ENCODE measurements at places on chromosomes 11 and 22.

DNA sequence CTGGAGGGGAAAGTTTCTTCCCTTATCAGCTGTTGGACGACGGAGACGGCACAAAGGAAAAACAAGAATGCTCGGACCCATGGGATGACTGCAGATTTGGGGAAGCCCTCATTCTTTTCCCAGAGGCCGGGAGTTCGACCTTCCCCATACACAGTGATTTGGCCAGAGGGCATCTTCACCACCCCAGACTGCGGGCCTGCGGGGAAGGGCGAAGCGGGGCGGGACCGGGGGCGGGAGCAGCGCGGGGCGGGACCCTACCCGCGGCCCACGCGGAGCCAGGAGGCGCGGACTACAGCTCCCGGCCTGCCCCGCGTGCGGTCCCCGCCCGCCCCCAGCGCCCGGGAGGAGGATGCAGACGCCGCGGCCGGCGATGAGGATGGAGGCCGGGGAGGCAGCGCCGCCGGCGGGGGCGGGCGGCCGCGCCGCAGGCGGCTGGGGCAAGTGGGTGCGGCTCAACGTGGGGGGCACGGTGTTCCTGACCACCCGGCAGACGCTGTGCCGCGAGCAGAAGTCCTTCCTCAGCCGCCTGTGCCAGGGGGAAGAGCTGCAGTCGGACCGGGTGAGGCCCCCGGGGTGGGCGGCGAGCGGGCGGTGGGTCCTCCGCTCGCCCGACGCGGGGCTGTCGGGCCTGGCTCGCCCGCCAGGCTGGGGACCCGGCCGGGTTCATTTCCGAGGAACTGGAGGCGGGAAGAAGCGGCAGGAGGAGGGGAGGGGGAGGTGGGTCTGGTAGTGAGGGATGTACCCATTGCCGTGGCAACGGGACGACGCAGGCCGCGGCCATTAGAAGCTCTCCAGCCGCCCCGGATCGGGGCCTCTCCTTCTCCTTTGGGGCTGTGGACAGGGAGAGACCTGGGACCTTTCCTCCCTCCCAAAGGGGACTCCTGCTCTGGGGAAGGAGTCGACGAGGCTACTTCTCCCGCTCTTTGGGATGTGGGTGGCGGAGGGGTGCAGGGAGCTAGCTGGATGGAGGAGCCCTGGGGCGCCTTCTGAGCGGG is at the start of gene KCTD17:
TSS of gene KCTD17 (plus strand) at position 352 of the 995 bp plus-strand sequence. CDS start at position 371, 19 bp downstream.
- no peak for DNase-seq

DNA sequence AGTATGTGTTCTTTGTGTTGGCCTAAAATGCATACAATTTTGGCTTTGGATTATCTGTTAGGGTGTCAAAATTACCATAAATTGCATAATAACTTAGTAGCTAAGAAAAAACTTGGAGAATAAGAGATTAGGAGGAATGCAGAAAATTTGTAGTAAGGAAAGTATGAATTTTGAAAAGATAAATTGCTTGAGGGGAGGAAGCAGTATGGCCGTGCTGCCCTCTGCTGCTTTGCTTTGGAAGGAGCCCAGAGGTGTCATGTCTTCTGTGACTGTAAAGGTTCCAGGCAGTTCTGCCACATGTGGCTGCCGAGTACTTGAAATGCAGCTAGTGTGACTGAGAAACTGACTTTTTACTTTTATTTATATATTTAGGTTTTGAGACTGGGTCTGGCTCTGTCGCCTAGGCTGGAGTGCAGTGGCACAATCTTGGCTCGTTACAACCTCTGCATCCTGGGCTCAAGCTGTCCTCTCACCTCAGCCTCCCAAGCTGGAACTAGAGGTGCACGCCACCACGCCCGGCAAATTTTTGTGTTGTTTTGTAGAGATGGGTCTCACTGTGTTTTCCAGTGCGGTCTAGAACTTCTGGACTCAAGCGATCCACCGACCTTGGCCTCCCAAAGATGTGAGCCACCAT is 1.8 kb downstream of the ADSL start:
- DNase-seq: no peak

- DNase-seq: no peak
Observed at GRCh38 chr11:108958368-108959104, 293.7 kb downstream of the DDX10 start.

GRCh38 chr22:46546466-46547178 is 9.2 kb upstream of the CELSR1 start:
- no peak for DNase-seq

- no peak for DNase-seq
Observed at GRCh38 chr22:28105413-28105812, 186.4 kb upstream of the PITPNB start.

GRCh38 chr11:110715541-110715940 is 3.3 kb upstream of the ARHGAP20 start:
- DNase-seq: no peak

GRCh38 chr22:50276143-50276542 is 6.0 kb upstream of the MAPK11 start:
- DNase-seq: no peak

GRCh38 chr22:38029901-38030300 is 27.3 kb upstream of the PICK1 start:
- DNase-seq: no peak

DNA sequence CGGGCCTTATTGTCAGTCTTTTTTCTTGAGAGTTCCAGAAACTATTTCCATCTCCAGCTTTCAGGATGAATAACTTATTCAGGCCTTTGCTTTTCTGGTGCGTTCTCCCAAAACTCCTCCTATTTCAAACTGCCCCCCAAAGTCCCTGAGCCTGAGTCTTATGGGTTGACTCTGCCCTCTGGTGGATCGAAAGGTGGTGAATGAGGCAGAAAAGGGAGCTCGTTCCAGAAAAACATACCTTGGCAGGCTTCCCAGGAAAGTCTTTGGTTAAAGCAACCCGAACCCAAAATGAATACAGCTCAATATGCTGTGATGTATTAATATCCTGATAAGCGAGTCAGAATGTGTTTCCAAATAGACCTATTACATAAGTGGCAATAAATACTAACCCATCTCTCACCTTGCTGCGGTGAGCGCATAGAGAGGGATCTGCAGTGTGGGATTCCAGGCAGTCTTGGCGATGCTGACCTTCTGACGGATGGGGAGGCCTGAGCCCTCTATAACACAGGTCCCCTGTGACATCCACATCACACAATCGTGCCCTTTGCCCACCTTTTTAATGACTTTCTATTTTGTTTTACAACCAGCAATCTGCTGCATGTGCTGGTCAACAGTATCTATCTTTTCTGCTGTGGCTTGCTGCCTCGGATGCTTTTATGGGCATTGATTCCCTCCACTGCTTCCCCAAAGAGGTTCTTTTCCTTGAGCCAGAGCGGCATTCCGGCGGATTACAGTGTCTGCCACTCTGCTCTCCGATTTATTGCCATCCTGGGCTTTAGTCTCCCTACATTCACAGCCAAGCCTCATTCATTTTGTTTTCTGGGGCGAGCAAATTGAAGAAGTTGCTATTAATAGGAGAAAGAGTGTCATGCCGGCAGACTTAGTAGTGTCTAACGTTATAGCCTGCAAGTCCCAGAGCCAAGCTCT is 756.8 kb downstream of the NTM start:
- no peak for DNase-seq

DNA sequence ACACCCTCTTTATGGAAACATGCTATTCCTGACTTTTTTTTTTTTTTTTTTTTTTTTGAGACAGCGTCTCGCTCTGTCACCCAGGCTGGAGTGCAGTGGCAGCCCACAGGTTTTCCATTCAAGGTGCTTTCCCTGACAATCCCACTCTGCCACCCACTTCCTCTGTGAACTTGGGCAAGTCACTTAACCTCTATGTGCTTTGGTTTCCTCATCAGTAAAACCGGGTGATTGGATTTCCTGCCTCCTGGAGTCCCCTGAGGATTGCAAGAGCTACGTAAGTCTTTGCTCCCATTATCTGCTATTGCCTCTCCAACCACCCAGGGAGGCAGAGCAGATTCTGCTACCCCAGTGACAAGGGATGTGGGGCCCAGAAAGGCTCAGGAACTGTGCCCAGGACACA is 54.1 kb downstream of the CELSR1 start:
- DNase-seq: no peak

DNA sequence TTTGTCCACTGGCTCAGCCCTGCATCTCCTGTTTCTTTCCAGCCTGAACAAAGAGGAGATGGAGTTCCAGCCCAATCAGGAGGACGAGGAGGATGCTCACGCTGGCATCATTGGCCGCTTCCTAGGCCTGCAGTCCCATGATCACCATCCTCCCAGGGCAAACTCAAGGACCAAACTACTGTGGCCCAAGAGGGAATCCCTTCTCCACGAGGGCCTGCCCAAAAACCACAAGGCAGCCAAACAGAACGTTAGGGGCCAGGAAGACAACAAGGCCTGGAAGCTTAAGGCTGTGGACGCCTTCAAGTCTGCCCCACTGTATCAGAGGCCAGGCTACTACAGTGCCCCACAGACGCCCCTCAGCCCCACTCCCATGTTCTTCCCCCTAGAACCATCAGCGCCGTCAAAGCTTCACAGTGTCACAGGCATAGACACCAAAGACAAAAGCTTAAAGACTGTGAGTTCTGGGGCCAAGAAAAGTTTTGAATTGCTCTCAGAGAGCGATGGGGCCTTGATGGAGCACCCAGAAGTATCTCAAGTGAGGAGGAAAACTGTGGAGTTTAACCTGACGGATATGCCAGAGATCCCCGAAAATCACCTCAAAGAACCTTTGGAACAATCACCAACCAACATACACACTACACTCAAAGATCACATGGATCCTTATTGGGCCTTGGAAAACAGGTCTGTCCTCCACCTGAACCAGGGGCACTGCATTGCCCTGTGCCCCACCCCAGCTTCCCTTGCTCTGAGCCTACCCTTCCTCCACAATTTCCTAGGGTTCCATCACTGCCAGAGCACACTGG is 5.0 kb downstream of the FTH1 start:
- DNase-seq: no peak

- no peak for DNase-seq
Observed at GRCh38 chr22:36486619-36487384, 5.4 kb upstream of the TXN2 start.

DNA sequence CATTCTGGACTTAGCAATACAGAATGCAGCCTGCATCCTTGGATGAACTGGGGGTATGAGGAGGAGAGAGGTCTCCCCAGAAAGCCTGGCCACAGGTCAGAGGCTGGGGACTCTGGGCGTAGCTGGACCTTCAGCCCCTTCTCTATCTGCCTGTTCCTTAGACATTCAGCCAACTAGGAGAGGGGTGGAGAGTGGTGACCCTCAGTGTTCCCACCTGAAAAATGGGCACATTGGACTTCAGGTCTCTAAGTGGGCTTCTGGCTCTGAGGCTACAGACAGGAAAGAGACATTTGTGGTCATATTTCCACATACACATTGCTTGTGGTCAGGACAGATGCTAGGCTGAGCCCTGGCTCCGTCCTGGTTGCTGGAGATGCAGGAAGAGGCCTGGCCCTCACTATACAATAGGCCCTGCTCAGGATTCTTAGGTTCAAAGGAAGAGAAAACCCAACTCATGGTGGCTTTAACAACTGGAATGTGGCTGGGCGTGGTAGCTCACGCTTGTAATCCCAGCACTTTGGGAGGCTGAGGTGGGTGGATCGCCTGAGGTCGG is 30.1 kb upstream of the CBX7 start:
- DNase-seq: no peak

GRCh38 chr11:44817207-44817949 is 90.6 kb downstream of the TSPAN18 start:
- no peak for DNase-seq

DNA sequence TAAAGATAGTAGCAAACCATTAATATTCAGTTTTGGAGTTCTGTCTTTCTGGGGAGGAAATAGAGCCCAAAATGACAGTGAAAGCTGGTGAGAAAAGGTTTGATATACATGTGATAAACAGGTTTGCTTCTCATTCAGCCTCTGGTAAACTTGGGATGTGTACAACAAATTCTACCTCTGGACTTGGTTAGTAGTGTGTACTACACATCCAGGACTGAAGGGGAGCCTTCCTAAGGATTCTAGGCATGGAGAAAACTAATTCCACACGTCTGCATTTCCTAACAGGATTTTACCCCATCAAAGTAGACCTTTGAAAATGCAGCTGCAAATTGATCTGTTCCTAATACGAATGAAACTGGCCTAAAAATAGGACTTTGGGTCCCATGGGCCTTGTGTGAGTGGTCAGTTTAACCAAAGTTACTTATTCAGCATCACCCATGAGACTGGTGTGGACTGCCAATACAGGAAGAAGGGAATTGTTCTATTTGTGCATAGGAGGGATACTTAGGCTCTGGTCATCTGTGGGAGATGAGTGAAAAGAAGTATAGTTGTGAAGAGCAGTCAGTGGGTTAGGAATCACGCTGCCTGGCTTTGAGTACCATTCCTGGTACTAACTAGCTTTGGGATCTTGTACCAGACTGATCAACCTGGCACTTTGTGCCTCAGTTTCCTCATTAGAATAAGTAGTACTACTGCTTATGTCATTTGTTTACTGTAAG is 74.2 kb downstream of the YAP1 start:
- DNase-seq: no peak

GRCh38 chr11:45092404-45092785 is 54.0 kb upstream of the PRDM11 start:
- no peak for DNase-seq

GRCh38 chr11:131481303-131481702 is 110.9 kb downstream of the NTM start:
- DNase-seq: no peak

DNA sequence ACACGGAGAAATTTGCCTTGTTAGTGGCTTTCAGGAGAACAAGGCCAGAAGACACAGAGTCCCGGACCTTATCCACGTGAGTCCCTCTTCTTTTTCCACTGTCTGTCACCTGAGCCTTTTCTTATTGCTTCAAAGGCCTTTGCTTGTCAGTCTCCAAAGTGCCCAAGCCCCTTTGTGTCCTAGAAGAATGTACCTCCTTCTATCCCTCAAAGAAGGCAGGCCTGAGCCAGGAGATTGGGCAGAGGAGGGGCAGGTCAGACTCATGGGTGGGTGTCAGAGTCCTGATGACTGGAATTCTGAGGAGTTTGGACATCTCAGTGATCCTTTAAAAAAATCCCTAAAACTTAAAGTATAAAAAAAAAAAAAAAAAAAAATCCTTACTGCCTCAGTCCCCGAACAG is 299.6 kb upstream of the NCAM1 start:
- no peak for DNase-seq

DNA sequence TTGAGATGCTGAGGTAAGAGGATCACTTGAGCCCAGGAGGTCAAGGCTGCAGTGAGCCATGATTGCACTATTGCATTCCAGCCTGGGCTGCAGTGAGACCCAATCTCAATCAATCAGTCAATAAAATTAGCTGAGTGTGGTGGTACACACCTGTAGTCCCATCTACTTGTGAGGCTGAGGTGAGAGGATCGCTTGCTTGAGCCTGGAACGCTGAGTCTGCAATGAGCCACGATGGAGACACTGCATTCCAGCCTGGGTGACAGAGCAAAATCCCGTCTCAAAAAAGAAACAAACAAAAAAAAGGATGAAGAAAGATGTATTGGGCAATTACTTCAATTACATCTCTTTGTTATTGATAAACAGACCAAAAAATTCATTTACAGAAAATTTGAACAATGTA is 54.5 kb downstream of the MED15 start:
- DNase-seq: no peak

DNA sequence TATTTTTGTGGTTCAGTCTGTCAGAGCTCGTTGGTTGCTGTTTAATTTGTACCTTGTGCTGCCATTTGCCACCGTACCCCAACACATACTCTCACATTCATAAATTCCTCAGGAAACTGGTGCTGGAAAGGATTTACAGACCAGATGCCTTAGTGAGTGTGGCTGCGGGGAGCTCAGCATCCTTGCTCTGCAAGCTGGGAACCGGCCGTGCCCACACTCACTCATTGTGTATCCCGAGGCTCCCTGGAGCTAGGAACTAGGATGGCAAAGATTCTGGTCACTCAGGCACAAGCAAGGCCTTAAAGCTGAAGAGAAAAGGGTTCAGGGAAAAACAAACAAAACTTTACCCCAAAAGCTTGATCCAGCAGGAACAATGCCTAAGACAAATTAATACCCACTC is 64.6 kb upstream of the TTC12 start:
- DNase-seq: no peak

GRCh38 chr11:103368145-103368544 is 258.9 kb downstream of the DYNC2H1 start:
- DNase-seq: no peak

Data from iPS DF 6.9 (cell line).